ENCODE measurements at places on chromosomes 7 and 10.

DNA sequence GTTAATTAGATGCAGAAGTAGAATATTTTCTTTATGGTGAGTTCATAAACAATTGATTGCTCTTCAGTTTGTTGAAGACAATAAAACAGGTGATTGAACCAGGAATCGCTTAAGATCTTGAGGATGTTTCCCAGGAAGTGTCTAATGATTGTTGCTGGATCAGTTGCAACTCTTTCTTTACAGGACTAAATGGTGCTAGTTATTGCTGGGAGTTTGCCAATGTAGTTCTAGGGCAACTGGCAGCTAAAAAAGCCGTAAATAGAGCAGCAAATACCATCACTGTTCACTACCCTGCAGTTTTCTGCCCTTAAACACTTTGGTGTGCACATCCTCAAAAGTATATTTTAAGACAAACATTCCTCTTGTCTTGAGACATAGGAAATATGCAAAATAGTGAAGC, 119.2 kb upstream of the ANK3 start:
- DNase-seq: no peak

- DNase-seq: no peak
Observed at GRCh38 chr7:56046721-56047445, 4.4 kb downstream of the PSPH start.

GRCh38 chr10:132396494-132397035, 435 bp upstream of the PWWP2B start:
- DNase-seq: no peak

DNA sequence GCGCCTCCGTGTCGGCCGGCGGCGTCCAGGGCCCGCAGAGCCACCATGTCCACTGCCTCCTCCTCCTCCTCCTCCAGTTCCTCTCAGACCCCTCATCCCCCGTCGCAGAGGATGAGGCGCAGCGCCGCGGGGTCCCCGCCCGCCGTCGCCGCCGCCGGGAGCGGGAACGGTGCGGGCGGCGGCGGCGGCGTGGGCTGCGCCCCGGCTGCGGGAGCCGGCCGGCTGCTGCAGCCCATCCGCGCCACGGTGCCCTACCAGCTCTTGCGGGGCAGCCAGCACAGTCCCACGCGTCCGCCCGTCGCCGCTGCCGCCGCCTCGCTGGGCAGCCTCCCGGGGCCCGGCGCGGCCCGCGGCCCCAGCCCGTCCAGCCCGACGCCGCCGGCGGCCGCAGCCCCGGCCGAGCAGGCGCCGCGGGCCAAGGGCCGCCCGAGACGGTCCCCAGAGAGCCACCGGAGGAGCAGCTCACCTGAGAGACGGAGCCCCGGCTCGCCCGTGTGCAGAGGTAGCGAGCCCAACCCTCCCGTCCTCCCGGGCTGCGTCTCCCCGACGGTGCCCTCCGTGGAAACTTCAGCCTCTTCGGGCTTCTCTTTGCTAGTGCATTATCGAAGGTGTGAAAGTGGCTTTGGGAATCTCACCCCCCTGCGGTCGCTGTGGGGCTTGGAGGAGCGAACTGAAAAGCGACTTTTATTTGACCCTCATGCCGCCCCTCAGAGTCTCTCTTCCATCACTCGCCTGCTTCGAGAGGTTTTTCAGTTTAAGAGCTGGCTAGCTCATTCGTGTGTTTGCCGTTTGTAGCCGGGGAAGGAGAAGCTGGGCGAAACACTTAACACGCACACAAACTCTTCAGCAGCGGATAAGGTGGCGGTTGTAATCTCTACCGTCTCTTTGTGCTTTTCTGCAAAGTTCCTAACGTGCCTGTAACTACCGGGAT, 975 bp downstream of the GLCCI1 start:
- no peak for DNase-seq

GRCh38 chr7:36034020-36034419, 119.0 kb upstream of the EEPD1 start:
- DNase-seq: no peak

- no peak for DNase-seq
Observed at GRCh38 chr10:70964245-70964644, 75.9 kb upstream of the PCBD1 start.

DNA sequence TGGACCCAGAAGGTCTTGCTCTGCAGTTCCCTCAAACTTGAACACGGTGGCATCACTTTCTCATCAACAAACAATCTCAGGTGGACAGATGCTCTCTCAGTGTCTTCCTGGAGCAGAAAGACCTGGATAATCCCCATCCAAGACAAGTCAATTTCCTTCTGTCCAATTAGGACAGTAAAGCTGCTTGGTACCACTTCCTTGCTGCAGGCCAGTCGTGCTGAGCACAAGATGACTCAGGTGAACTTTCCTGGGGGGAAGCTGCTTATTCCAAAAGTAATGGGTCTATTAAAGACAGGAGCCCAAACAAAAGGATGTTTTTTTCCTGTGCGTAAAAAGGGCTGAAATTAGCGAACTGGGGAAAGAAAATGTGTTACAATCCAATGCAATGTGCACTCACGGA, 107.6 kb upstream of the AFAP1L2 start:
- no peak for DNase-seq

DNA sequence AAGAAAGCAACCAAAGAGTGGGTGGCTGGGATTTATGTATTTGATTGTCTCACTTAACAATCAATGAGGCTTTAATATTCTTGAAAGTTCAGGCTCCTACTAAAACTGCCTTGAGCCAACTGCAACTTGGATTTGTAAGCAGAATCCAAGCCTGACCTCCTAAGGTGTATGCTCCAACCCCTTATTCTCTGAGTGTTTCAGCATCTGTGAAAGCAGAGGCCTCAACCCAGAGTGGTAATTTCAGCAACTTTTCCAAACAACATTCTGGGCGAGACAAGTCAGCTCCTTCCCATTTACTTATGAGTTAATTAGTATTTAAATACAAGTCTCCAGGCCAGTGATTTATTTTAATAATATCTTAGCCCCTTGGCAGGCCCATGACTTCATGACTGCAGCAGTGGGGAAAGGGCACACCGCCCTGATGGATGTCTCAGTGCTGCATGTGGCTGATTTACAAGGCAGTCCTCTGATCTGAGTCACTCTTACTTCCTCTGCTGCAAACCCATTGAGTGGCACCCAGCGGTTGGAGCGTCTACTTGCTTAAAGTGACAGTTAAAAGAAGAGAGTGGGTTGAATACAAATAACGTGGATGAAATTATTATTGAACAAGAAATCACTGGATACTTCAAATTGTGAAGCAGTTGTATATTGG, 209.1 kb downstream of the TRIL start:
- no peak for DNase-seq

GRCh38 chr10:61662794-61663259, at the start of gene CABCOCO1:
CABCOCO1 (plus strand) TSS chr10:61662929; CDS start chr10:61662973, 44 bp downstream.
- DNase-seq: no peak

GRCh38 chr10:28169525-28169924, 133.3 kb downstream of the MPP7 start:
- DNase-seq: no peak

DNA sequence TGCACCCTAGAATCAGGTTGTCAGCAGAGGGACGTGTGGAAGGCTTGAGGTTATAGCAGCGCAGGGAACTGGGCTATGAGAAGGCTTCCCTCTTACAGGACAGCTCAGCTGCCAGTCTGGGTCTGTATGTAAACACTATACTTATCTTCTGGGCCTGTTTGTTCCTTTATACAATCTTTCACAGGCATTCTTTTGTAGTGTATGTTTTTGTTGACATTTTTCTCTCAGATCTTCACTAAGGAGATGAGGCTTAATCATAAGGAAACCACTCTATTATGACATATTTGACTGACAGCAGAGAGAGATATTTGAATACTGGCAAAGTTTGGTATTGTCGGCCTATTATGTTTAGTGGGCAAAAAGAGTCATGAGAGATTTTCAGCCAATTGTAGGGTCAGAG, 929 bp downstream of the GBF1 start:
- DNase-seq: no peak

DNA sequence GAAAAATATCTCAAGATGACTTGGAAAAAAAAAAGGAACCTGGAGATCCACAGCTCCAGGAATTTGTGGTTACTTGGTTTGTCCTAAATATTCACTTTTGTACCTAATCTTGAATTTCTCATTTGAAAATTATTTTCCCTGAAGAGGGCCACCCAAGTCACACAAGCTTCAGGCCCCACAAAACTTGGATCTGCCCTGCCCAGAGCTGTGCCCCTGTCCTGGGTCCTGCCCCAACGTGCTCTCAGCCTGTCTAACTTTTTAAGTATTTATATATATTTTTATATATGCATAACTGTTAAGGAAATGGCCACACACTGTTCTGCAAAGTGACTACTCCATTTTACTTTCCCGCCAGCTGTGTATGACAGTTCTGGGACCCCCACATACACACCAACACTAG, 123.5 kb downstream of the ARHGAP22 start:
- DNase-seq: no peak

DNA sequence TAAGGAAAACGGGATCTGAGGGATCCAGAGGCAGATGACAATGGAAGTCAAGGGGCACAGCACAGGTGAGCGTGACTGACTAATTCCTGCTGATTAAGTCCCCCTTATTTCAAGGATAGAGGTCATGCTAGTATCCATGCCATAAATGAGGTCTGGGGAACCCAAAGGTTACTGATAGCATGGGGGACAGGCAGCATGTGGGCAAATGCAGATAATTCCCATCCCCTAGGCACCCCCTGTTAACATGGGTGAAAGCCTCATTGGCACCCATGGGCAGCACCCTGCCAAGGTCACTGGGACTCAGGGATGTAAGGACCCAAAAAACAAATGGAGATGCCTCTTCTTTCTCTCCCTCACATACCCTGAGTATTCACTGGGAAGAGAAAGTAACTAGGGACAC, 139.7 kb downstream of the WDR11 start:
- DNase-seq: no peak

Data from GM12878 (cell line).